ENCODE measurements at places on chromosomes 12 and 14.

DNA sequence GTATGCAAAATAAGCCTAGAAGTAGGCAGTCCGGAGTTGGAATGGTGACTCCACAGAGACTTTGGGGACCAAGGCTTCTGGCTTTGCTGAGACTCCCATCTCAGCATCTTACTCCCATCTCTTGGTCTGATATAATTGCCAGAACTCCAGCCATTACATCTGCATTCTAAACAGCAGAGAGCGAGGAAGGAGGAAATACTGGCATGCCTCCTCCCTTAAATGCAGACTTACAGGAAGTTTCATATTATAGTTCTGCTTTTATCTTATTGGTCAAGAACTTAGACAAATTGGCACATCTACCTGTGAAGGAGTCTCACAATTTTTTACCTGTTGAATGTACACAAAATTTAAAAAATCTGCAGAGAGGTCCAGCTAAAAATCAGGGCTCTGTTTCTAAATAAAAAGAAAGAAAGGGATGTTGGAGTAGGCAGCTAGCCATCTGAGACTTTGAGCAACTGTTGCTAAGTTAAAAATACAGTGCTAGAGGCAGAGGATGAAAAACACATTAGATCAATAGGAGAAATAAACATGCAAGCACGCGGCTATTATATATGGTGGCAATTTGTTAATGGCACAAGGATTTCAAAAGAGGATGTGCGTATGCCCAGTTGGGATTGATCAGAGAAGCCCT, 209.9 kb upstream of the HMGA2 start:
- DNase-seq = no peak

DNA sequence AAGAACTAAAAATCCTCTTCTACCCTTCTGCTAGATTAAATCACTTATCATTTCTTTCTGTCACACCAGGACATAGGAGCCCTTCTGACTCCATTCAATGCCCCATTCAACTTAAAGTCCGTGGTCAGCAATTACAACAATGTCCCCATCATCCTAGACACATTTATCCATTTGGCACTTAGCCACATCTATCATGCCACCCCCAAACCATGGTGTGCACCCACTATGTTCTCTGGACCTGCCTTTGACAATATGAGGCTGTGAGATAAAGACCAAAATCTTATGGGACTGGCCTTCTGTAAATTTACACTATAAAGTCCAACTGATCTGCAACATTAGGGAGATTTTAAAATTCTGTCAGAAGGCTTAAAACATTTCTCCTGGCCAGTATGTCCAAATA, 104.4 kb downstream of the SSPN start:
- DNase-seq = no peak

- DNase-seq = no peak
These were observed 204.3 kb downstream of the ESR2 start for GRCh38 chr14:64089920-64090319.

GRCh38 chr12:108305991-108306501, 33.1 kb downstream of the CMKLR1 start:
- no peak for DNase-seq

GRCh38 chr12:24081606-24082005, 132.1 kb upstream of the SOX5 start:
- DNase-seq = no peak

- DNase-seq = no peak
These were observed at the start of gene LIN7A for GRCh38 chr12:80937391-80938238. Gene LIN7A (minus strand): TSS chr12:80937934. CDS start chr12:80937722, 212 bp downstream.

DNA sequence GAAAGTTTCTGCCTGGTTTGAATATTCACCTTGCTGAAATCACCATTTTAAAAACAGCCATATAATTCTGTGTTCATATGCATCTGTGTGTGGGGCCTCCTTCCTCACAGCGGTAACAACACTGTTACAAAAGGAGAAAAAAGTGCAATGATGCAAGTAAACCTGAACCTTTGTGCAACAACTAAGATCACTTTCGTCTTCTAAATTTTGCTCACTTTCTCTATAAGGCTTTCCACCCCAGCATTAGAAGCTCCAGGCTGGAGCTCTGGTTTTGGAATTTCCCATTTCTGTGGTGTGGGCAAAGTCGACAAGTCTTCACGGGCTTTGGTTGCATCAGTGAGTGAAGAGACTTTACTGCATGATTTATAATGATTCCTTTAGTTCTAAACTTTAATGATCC, 18.4 kb downstream of the FGD6 start:
- DNase-seq = no peak

DNA sequence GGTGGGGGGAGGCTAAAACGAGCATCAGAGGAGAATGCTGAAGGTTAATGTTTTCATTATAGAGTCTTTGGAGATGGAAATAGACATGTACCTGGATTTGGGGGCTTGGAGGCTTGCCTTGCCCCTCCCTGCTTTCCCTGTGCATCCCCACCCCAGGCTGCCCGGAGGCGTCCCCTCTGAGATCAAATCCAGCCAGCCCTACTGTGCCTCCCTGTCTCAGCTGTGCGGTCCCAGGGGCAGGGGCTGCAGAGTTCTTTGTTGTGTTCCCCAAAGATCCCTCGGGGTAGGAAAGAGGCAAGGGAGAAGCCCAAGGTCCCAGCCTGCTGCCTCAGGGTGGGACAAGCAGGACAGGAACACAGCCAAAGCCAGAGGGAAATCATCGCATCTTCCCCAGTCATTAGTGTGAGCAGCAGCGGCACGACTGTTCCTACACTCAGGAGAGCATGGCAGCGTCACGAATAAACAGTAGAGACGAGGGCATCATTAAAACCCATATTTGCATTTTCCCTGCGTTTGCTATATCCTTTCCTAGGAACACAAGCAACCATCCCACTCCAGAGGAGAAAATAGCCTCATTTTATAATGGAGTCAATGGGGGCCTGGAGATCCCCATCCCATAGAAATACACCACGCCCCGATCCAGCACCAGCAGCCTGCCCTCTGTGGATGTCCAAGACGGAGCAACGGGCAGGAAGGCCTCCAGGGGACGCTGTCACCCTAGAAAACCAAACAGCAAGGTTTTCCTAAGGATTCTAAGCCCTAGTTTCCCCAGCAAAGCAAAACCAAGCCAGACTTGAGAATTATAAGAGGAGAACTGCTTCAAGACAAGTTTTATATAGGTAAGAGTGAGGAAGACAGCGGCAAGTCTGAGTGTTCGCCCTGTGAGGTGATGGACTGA, 32.4 kb downstream of the ANO2 start:
- no peak for DNase-seq

- DNase-seq = no peak
These were observed 287.7 kb downstream of the BMP4 start for GRCh38 chr14:53668897-53669296.

DNA sequence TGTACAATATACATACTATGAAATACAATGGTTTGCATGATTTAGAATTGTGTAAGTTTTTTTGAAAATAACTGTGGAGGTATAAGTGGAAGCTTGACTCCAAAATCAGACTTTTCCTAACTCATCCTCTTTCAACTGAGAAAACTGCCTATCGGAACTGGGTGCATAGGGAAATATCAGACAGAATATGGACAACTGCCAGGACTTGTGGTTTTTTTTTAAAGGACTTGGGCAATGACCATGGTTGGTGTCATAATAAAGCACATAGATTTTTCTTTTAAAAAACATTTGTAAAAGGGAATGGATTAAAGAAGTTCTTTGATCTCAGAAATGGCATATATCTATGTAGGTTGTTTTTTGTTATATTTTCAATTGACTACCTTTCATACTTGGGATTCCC, 53.3 kb upstream of the LRRK2 start:
- no peak for DNase-seq

DNA sequence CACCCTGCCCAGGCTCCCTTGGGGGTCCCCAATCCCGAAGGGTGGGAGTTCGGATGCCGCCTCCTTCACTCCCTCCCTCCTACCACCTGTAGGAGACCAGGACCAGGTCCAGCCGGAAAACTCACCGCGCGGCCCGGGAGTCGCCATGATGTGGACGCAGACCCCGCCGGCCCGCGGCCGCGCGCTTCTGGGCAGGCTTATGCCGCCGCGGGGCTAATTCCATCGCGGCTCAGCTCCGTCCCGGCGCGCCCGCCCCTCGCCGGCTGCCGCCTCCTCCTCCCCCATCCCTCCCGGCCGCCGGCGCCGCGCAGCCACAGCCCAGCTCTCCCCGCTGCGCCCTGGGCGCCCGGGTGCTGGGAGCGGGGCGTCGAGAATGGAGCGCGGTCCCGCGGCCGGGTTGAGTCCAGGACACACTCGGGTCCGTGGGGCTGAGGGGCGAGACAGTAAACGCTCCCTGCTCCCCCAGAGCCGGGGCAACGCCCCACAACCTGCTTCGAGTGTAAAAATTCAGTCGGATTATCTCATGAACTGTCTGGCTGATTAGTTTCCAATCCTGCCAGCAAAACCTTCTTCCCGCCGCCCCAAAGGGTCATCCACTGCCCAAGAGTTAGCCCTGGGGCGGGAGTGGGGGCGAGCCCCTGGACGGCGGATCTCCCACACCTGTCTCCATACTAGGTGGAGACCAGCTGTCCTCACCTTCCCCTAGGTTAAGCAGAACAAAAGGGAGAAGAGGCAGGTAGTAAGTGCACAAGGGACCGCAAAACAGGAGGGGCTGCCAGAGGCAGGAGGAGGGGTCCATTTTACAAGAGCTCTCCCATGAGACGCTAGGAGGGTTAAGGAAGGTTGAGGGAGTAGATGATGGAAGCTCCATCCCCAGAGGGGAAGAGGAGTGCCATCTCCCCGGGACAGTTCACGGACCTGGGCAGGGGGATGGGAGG, at the start of gene ANO2:
ANO2 (minus strand) TSS at position 189 of the 938 bp plus-strand sequence; CDS start at position 147, 42 bp downstream.
- DNase-seq = no peak

- DNase-seq = peak; percentile 15
These were observed 1.1 kb downstream of the ATXN2 start for GRCh38 chr12:111597831-111598636.

DNA sequence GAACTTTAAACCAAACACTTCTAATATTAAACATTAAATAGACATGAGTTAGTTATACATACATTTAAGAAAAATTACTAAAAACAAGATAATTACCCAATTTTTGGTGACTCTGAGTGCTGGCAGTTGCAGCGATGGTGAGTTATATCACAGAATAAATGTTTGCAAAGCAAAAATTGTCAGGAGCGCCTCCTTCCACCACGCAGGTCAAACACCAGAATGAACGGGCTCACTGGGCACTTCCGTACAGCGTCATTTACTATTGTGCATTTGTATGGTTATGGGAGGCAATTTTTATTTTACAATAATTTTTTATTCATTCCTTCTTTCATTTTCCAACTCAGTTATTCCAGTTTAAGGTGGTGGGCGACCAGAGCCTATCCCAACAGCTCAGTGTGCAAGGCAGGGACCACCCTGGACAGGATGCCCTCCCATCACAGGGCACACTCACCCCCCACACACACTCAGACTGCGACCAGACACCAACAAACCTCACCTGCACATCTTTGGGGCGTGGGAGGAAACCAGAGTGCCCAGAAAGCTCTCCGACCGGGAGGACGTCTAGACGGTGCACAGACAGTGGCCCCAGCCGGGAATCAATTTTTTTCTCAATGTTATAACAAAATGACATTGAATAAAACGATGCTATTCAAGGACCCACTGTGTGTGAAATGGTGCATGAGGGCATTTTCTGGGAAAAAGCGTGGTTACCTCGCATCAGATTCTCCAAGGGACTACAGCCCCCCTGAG, 67.2 kb downstream of the TESC start:
- DNase-seq = no peak

GRCh38 chr14:101620031-101620788, 58.9 kb downstream of the DIO3 start:
- no peak for DNase-seq

DNA sequence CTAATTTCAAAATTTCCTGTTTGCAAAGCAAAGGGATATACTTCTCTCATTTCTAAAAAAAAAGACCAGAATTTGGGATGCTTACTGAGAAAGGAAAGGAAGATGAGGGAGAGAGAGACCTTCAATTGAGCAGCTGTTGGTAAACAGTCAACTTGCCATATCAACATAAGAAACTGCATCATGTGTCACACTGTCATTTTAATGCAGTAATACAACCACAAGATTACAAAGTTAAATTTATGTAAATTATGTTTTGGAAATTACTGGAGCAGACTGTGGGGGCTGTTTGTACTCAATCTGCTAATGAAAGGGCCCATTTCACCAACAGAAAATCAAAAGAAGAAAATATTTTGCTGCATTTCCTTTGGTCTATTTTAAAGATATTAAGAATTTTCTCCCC, 370.4 kb upstream of the TMPO start:
- no peak for DNase-seq

- no peak for DNase-seq
These were observed 37.8 kb upstream of the PTPRQ start for GRCh38 chr12:80406253-80406652.

GRCh38 chr12:96195845-96196451, 1.8 kb downstream of the ELK3 start:
- DNase-seq = peak; percentile 44

- peak; percentile 37 for DNase-seq
These were observed 47.8 kb downstream of the CCDC88C start for GRCh38 chr14:91369628-91370445.

DNA sequence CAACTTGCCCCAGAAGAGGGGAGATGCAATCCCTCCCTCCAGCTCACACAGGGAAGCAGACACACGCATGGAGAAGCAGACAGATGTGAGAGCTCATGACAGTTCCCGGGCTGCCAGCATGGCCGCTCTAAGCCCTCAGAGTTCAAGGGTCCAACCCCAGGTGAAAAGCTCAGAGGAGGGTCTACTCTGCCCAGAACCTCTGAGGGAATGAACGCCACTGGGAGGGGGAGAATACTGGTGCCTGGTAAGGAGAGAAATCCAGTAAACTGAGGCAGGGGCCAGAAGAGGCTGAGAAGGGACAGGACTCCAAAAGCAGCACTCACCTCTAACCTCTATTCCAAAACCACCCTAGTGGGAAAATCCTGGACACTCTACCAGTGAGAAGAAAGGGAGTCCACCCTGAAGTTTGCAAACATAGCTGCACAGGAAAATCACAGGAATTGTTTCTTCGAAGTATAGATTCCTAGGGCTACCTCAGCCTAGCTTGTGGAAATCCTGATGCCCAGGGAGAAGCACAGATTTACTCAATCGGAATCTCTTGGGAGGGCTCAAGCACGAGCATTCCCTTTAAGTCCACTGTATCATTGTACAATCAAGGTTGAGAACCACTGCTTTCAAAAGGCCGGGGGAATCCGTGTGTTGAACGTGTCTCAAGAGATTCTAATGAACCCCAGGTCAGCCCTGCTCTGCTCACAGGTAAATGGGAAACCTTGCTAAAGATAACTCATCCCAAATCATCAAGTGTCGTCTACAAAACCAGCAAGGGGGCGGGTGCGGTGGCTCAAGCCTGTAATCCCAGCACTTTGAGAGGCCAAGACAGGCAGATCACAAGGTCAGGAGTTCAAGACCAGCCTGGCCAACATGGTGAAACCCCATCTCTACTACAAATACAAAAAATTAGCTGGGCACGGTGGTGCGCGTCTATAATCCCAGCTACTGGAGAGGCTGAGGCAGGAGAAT, 34.3 kb upstream of the PLEKHG6 start:
- no peak for DNase-seq

DNA sequence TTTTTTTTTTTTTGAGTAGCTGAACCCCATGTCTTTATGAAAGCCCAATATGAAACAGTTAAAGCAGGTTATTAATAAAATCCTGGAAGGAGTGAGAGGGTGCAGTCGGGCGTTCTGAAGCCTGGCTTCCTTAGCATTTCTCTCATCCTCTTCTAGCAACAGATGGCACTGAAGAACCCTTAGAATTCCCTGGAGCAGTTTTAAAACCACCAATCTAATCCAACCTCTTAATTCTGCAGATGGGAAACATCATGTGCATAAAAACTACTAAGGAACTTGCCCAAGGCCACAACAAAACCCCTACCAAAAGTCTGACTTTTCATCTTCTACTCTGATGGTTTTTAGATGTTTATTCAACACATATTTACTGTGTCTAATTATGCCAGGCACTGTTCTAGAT, 25.2 kb downstream of the PRDM4 start:
- no peak for DNase-seq

- DNase-seq = no peak
These were observed 6.0 kb upstream of the FBXO34 start for GRCh38 chr14:55265197-55265596.

GRCh38 chr12:88597365-88597764, 17.1 kb upstream of the KITLG start:
- DNase-seq = no peak

Data from T-helper 17 cell (primary cell).